Progenitor cell of endocrine pancreas (in vitro differentiated cells): ENCODE measurements at places on chromosomes 1 and 21.

GRCh38 chr1:172883844-172884243 lies 166.9 kb downstream of the TNFSF18 start:
- no peak for DNase-seq

- DNase-seq: no peak
Observed at GRCh38 chr21:32335601-32336575, 37.2 kb downstream of the MRAP start.

GRCh38 chr1:42996384-42996970 lies 37.8 kb upstream of the SLC2A1 start:
- no peak for DNase-seq

DNA sequence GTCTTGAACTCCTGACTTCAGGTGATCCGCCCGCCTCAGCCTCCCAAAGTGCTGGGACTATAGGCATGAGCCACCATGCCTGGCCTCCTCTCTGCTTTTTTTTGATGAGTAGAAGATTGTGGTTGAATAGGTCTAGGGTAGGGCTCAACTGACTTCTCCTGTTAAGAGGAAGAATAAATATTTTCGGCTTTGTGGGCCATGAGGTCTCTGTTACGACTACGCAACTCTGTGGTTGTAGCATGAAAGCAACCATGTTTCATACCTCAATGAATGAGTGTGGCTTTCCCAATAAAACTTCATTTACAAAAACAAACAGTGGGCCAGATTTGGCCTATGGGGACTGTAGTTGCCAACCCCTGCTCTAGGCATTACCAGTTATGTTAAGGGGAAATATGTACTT lies 67.8 kb downstream of the NID1 start:
- DNase-seq: no peak

DNA sequence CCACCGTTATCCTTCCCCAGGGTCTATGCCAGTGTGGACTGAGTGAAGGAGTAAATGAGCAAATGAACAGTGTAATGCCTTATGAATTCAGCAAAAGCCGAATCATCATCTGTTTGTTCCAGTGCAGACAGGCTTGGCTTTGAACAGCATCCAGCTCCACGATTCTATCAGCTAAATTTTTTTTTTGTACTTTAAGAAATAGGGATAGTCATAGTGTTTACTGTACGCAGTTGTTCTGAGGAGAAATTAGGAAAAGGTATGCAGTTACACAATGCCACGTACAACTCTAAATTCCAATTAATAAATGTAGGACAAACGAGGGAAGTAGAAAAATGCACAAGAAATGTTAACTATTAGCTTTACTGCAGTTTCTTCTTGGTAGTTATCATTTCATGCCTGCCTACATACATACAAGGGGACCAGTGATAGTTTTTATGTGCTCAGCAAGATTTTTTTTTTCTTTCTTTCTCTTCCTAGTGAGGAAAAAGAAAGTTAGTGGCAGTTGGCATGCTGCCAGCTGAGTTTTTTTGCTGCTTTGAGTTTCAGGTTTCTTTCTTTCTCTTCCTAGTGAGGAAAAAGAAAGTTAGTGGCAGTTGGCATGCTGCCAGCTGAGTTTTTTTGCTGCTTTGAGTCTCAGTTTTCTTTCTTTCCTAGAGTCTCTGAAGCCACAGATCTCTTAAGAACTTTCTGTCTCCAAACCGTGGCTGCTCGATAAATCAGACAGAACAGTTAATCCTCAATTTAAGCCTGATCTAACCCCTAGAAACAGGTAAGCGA lies at the start of gene IFI44L:
TSS of gene IFI44L (plus strand) at position 646 of the 777 bp plus-strand sequence. CDS start 7,468 bp downstream, outside the sequence.
- no peak for DNase-seq

DNA sequence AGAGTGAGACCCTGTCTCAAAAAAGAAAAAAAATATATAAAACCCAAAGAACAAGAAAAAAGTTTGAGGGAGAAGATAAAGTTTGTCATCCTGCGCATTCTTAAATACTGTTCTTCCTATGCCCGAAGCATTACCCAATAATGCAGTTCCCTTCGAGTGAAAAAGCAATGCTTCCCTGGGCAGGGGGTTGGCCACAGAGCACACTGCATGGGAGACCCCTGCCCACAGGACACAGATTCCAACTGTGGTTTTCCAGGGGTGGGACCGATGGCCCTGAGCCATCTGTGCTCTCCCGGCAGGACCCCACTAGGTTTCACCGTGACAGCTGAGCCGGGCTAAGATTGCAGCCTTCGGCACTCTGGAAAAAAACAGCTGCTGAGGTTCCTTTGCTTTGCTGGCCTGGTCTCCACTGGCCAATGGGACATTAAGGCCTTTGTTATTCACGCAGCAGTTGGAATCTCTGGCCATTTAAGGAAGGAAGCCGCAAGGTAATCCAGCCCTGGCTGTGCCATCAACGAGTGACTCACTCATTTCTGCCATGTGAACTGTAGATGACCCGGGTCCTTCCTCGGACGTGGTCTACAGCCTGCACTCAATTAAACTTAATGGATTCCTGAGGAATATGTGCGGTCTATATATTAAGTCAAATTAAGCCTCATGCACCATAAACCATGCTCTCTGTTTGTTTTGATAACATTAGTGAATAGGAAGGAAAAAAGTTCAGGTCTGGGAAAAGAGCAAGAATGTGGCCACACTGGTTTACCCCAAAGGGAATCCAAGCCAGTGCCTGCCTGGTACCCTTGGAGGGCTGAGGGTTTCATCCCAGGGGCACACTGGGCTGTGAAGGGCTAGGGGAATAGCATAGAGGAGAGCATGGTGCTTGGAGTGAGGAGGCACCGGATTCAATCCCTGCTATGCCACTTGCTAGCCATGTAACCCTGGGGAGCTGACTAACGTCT lies 163.2 kb downstream of the ZBTB18 start:
- DNase-seq: no peak

DNA sequence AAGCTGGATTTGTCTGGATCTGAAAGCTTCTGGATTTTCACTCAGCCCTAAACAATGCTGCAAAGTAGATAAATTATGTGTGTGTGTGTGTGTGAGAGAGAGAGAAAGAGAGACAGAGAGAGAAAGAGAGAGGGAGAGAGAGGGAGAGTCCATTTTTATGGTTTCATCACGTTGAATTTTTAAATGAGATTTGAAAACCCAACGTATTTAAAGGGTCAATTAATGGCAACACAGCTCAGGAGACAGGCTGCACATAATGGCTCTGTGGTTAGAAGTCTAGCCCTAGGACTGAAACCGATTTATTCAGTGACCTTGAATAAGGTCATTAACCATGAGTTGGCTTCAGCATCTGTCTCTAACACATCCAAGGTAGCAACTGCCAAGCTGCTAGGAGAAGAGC lies 35.3 kb upstream of the FMN2 start:
- no peak for DNase-seq

GRCh38 chr1:60017508-60018205 lies 55.9 kb downstream of the C1orf87 start:
- DNase-seq: no peak

DNA sequence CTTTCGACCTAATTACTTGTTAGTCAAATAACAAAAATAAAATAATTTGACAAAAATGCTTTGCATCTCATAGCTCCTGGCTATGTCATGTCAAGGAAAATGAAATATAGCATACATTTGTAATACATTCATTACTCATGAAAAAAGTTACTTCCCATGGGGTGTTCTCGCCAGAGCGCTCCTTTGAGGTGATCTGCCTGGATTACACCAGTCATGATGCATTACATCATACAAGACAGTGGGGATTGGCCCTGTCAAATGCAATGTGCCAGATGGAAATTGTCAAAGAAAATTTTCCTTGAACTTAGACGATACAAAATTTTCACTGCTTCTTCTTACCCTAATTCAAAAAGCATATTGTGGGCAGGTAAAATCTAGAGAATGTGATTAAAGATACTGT lies 215.6 kb upstream of the B3GALT2 start:
- no peak for DNase-seq

DNA sequence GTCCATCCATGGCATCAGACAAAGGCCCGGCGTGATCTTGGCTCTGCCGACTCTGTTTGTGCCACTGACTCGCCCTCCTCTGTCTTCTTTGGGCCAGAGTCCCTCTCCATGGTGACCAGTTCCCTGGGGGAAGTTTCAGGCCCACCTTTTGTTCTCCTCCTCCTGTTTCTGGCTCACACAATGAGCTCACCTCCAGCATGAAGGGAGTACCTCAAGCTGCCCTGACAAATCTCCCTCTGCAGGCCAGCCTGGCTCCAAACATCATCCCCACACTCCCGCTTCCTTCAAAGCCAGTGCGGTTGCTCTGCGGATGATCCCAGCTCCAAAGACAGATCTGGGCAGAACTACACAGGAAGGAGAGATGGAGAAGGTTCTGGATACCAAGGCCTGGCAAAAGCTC lies 576.6 kb downstream of the NPHP4 start:
- no peak for DNase-seq

DNA sequence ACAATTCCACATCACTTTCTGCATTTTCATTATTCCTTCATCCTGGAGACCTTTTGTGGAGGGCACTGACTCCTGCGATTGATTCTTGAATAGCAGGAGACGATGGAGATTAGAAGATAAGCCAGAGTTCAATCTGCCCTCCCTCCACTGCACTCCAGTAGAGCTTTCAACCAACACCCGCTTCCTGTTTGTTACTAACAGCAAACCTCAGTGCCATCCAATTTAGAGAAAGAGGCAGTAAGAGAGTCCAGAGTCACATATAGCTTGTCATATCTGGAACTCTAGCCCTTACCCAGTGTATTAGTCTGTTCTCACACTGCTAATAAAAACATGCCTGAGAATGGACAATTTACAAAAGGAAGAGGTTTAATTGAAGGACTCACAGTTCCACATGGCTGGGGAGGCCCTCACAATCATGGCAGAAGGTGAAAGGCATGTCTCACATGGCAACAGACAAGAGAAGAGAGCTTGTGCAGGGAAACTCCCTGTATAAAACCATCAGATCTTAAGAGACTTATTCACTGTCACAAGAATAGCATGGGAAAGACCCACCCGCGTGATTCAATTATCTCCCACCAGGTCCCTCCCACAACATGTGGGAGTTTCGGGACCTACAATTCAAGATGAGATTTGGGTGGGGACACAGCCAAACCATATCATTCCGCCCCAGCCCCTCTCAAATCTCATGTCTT lies 55.9 kb downstream of the PCBP3 start:
- no peak for DNase-seq

- DNase-seq: no peak
Observed at GRCh38 chr21:35127851-35128250, 78.7 kb upstream of the RUNX1 start.

DNA sequence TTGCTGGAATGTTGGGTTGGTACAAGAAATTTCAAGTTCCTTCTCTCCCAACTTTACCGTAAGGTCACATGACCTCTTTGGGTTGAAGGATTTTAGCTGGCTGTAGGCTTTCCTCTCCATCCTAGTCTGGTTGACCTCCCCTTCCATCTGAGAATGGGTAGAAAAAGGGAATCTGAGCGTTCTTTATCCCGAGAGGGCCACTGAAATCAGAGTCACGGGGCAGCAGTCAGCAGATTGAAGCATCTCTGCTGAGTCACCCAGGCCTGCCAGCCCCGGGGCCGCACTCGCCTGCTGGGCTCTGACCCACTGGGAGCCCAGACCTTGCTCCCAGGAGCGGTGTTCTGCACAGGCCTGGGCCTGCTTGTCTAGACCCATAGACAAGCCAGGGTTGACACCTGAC lies 31.0 kb downstream of the TMCC2 start:
- no peak for DNase-seq

- DNase-seq: no peak
Observed at GRCh38 chr1:31207569-31207968, 32.1 kb downstream of the NKAIN1 start.

- no peak for DNase-seq
Observed at GRCh38 chr21:28391938-28392849, 600.5 kb downstream of the LTN1 start.

GRCh38 chr1:62926681-62927252 lies 142.8 kb downstream of the ATG4C start:
- DNase-seq: no peak

DNA sequence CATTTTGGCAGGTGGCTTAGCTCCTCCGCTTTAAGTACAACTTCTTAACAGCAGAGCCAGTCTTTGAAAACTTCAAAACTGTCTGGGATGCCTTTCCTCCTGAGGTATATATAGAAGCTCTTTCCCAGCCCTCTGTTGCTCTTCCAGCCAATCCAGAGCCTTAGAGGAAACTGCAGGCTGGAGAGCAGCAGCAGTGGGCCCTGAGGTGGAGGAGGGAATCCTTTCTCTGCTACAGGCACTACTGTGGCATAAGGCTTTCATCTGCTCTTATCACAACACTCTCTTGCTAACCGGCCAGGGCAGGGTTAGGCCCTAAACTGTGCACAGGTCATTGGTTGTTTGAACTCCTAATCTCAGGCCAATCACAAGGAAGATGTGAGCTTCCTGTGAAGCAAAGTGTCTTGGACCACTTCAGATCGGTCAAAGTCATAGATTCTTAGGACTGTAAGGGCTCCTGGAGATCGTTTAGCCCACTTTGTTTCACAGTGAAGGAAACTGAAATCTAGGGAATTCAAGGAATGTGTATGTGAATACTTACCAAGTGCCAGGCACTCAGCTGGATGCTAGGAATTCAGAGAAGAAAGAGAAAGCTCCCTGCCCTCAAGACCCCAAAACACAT lies at the start of gene RGS5:
TSS of gene RGS5 (minus strand) at position 84 of the 619 bp plus-strand sequence. CDS start at position 3, 81 bp downstream.
- DNase-seq: no peak

DNA sequence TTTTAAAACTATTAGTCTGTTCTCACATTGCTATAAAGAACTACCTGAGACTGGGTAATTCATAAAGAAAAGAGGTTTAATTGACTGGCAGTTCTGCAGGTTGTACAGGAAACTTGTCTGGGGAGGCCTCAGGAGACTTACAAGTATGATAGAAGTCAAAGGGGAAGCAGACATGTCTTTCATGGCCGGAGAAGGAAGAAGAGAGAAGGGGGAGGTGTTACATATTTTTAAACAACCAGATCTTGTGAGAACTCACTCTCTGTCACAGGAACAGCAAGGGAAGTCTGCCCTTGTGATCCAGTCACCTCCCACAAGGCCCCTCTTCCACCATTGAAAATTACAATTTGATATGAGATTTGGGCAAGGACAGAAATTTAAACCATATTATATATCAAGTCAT lies 55.9 kb downstream of the CLIC4 start:
- no peak for DNase-seq

GRCh38 chr1:41864471-41865040 lies 54.2 kb downstream of the HIVEP3 start:
- no peak for DNase-seq

- no peak for DNase-seq
Observed at GRCh38 chr1:109632671-109633346, 13.2 kb downstream of the AMPD2 start.

GRCh38 chr21:44713846-44714245 lies 2.5 kb upstream of the TSPEAR start:
- DNase-seq: no peak
